ENCODE measurements at places on chromosomes 13 and 19.
A peak's percentile ranks its signal among the peaks of the same experiment; 100 is the strongest.

- DNase-seq = no peak
Measured at GRCh38 chr19:16288544-16288943, 36.1 kb upstream of the KLF2 start.

GRCh38 chr13:20209948-20210347, 17.2 kb upstream of the GJB2 start:
- DNase-seq = no peak

GRCh38 chr13:78326633-78327032, 276.7 kb downstream of the POU4F1 start:
- DNase-seq = no peak

DNA sequence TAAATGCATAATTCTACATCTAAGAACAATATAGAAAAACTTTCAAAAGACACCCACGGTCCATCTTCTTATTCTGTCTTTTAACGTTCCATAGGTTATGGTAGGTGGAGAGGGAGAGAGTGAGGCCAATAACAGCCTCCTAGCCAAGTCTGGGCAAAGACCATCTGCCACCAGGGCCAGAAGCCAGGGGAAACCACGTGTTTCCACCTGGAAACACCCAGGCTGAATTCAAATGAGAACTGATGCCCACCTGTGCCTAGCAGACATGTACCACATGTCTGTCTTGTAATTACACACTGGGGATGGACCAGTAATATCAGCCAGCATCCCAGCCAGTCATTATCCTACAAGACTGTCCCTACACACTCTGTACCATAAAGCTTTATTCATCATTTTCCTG, 1573.1 kb downstream of the EFNB2 start:
- no peak for DNase-seq

DNA sequence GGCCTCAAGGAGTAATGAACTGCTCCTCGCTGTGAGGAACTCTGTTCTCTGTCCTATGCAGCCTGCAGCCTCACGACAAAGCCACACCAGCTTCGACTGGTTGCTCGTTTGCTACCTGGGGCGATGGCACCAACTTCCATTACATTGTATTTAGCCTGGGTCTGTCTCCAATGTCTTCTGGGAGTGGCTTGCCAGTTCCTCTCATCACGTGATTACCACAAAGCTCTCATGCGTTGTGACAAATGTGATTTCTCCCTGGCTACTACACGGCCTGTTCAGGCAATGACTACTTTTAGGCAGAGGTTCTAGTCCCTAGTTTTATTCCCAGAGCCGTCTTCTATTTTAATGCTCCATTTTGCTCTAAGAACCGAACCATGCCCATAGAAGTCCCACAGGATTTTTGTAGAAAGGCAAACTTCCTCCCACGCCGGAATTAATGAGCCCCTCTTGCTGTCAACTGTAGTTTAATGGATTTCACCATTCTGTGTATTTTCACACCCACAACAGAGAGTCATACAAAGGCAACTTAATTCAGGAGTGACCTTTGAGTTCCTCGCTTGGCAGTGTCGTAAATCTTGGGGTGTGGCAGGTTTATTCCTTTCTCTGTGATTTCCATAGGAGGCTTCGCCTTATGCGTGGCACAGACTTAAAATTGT, 351.9 kb downstream of the EFNB2 start:
- no peak for DNase-seq

DNA sequence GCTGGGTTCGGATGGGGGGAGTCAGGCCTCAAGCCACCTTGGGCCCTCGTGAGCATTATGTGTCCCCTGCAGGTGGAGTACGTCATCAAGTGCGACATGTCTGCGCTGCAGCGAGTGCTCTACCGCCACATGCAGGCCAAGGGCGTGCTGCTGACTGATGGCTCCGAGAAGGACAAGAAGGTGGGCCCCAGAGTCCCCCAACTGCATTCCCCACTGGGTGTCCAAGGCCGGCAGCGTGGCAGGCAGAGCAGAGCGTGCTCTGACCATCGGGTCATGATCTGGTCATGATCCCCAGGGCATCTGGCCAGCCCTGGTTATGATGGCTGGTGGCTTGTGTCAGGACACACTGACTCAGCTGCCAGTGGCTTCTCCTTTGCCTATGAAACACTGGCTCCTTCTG, 63.4 kb downstream of the SMARCA4 start:
- no peak for DNase-seq

- DNase-seq = no peak
Measured at GRCh38 chr19:24051516-24051915, 35.5 kb upstream of the ZNF254 start.

- DNase-seq = no peak
Measured at GRCh38 chr13:27622102-27622820, 569 bp downstream of the POLR1D start.

DNA sequence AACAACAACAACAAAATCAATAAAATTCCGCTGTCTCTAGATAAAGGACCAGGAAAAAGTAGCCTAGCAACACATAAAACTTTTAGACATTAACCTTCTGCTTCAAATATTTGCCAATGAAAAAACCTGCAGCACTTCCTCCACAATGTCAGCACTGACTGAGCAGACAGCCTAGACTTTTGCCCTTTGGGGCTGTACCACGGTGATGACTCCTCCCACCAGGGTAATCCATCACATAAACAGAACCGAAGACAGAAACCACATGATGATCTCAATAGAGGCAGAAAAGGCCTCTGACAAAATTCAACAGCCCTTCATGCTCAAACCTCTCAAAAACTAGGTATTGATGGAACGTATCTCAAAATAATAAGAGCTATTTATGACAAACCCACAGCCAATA, 30.2 kb upstream of the TRPC4 start:
- DNase-seq = no peak

DNA sequence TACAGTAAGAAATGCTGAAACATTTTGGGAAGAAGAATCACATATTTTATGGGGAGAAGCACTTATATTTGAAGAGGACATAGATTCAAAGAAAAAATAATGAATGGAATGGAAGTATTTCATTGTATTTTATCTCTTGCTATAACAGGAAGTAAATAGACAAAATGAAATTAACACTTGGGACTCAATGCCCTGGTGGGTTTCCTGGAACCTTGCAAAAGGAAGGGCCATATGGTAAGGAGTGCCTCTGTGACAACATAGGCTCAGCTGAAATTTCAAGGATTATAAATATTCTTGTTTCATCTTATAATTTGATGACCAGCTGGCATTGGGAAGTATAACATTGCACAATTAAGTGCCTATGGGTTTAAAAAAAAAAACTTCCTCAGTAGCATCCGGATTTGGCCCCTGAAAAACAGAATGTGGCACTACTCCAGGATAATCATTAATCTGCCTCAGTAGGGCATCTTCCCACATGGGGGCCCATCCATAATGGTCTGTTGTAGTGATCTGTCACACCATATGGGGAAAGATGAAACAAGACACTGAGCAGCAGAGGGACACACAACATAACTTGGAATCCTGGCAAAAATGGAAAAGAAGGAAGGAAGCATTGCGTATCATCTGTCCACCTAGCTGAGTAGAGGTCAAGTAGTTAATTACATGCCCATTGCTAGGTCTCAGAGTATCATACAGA, 321.6 kb downstream of the NDFIP2 start:
- DNase-seq = no peak

GRCh38 chr19:33953023-33953422, 156.4 kb downstream of the KCTD15 start:
- DNase-seq = no peak

GRCh38 chr19:19444681-19445155, 39.2 kb downstream of the GATAD2A start:
- no peak for DNase-seq

GRCh38 chr13:99314640-99315176, 7.5 kb upstream of the GPR183 start:
- peak; percentile 9 for DNase-seq

DNA sequence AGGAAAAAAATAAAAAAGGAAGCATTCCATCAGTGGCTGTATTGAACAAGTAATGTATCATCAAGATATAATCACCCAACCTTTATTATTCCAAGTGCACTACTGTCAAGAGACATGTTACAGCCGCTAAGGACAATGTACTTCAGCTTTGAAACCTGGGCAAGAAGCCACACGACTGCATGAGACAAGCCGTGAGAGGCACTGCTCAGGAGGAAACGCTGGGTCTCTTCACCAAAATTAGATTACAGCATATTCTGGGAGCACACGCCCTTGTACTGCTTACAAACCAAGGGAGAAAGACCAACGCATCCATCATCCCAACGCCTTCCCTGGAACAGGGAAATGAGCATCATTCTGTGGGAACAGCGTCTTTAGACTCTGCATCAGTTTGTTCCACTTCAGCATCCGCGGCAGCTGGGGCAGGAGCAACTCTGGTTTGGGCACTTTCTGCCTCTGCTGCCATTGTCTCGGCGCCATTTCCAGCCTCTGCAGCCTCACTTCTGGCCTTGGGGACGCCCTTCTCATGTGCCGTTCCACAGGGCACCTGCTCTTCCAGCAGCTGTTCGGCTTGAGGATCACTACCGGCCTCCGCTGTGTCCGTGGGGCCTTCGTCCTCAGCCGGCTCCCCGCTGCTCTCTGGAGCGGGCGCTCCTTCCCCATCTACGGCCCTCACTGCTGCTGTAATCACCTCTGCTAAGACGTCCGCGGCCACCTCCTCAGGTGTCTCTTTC, 22.4 kb upstream of the BRD4 start:
- DNase-seq = no peak

GRCh38 chr13:24274452-24275021, 34.8 kb upstream of the C1QTNF9 start:
- no peak for DNase-seq

GRCh38 chr19:38781058-38781457, 7.7 kb upstream of the LGALS7 start:
- DNase-seq = no peak

DNA sequence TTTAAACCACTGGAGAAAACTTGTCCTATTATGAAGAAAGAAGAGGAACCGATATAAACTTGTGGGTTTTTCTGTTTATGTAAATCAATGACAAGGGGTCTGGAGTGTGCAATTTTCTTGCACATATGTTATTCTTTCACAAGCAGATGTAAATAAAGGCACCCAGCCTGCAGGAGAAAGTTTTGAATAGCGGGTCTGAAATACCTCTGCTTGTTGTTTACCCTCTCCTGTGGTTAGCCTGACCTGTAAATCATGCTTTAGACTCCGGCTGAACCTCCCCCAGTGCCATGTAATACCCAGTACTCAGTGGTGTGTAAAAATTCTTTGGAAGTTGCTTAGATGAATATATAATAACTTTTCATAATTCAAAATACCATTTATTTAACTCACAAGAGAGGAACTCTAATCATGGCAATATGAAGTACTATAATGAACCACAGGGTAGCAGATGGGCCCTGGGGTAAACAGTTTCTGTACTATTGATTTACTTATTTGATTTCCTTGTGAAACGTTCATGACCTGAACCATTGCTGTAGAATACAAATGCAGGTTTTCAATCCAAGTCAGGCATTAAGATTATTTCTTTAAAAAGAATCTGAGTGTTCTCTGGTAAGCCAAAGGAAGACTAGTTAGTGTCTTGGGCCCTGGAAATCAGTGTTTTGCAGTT, 245.1 kb downstream of the LMO7 start:
- DNase-seq = no peak

- DNase-seq = no peak
Measured at GRCh38 chr19:369876-370275, 25.3 kb upstream of the MIER2 start.

DNA sequence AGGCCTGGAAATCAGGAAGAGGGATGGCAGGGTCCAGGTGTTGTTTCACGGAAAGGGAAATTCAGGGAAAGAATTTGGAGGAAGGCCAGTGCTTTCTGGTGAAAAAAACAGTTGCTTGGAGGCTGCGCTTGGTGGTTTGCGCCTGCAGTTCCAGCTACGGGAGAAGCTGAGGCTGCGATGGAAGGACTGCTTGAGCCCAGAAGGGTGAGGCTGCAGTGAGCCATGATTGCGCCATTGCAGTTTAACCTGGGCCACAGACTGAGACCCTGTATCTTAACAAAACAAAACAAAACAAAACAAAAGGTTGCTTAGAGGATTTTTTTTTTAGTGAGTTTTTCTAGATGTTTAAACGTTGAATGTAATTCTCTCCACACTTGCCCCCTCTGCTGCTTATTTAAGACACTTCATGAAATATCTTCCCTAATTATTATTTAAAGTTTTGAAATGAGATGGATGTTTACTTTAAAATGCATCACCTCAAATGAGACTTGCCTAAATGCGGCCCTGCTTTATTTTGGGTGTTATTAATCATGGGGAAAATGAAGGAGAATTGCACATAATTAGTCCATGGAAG, 75.4 kb upstream of the TRPC4 start:
- no peak for DNase-seq

- no peak for DNase-seq
Measured at GRCh38 chr19:16142032-16142580, 1.4 kb upstream of the HSH2D start.

GRCh38 chr19:18000480-18000914, 7.5 kb upstream of the ARRDC2 start:
- no peak for DNase-seq

- DNase-seq = no peak
Measured at GRCh38 chr19:55554302-55554701, 9.0 kb upstream of the SBK3 start.

DNA sequence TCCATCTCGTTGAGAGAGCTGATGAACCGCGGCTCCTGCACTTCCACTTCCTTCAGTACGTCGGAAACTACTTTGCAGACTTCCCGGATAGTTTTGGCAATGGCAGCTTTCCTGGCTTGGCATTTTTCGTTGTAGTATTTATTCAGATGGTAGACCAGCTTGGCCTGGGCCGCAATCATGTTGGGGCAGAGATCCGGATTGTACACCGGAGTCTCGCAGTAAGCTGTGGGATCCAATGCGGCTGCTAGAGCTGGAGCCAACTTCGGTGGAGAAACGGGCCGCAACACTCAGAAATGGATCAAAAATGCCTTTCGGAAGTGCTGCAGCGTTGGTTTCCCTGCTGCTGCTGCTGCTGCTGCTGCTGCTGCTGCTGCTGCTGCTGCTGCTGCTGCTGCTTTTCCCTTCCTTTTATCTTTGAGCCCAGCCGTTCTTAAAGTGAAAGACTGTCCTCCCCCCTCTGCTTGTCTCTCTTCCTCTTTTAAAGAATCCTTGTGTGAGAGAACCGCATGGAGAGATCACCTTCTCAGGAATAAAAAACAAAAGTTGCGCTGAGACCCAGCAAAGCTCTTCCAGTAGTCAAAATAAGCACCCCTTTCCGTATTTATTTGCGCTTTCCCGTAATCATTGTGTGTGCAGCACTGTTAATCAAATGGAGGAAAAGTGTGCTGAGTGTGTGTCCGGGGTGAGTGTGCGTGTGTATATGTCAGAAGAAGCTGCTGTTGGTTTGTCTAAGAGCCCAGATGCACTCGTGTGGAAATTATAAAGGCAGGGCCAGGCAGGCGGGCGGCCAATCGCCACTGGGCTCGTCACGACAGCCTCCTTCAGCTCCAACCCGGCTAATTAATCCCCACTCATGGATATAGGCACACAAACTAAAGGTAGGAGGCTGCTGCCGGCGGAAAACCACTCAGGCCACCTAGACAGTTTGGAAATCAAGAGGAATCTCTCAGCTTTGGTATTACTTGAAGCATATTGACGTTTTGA, at the start of gene MAB21L1:
Gene MAB21L1 (minus strand): TSS at position 730 of the 984 bp plus-strand sequence. CDS start 551 bp downstream, at position 179.
- peak; percentile 54 for DNase-seq

- peak; percentile 84 for DNase-seq
Measured at GRCh38 chr13:95404141-95404882, 103.1 kb upstream of the ABCC4 start.

DNA sequence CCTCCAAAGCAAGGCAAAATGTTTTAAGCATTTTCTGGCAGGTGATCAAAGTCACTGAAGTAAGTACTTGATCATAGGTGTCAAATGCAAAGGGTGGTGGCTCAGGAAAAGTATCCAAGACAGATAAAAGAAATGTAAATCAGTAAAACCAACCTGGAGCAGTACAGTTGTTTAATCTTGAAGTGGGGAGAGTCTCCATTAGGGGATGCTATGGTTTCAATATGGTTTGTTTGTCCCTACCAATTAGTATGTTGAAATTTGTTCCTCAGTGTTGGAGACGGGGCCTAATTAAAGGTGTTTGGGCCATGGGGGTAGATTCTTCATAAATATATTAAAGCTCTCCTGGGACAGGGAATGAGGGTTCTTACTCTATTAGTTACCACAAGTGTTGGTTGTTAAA, 1781.7 kb upstream of the PRR20A start:
- no peak for DNase-seq
